Right kidney (tissue), 9 donors: ENCODE measurements at places on chromosomes 2 and 18.
A peak's percentile ranks its signal among the peaks of the same experiment; 100 is the strongest.

- DNase-seq, result no peak
Measured at GRCh38 chr2:121052023-121052422, 233.0 kb downstream of the TFCP2L1 start.

- no peak for DNase-seq
Measured at GRCh38 chr2:224722770-224723169, 6.6 kb upstream of the CCDC195 start.

DNA sequence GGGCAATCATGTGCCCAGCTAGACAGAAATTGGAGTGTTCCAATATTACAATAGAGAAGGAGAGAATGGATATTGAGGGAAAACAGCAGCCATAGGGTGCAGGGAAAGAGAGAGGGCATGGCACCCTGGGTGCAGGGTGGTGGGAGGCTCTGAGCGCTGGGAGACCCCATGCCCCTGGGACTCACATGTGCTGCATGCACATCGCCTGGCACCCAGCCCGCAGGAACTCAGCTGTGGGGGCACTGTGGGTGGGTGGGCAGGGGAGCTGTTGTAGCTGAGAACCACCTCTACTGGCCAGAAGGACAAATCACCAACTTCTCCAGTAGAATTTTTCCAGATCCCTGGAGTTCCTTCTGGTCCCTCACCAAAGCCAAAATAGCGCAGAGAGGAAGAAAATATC is 7.2 kb upstream of the NEURL3 start:
- no peak for DNase-seq

DNA sequence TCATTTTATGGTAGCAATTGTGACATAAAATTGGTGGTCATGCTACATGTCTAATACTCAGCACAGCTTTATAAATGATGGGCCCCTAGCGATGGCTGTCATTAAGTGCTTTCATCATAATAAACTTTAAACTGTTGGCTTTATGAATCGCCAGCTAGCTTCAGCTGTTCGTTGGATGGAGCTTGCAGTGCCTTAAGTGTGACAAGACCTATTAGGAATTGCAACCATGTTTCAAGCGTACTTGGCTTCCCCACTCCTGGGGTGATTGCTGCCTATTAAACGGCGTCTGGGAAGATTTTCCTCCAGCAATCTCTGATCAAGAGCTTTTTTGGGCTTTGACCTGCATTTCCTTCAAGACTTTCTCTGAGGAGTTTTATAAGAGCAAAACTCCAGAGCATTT is 164.5 kb upstream of the SIX3 start:
- DNase-seq, result no peak

DNA sequence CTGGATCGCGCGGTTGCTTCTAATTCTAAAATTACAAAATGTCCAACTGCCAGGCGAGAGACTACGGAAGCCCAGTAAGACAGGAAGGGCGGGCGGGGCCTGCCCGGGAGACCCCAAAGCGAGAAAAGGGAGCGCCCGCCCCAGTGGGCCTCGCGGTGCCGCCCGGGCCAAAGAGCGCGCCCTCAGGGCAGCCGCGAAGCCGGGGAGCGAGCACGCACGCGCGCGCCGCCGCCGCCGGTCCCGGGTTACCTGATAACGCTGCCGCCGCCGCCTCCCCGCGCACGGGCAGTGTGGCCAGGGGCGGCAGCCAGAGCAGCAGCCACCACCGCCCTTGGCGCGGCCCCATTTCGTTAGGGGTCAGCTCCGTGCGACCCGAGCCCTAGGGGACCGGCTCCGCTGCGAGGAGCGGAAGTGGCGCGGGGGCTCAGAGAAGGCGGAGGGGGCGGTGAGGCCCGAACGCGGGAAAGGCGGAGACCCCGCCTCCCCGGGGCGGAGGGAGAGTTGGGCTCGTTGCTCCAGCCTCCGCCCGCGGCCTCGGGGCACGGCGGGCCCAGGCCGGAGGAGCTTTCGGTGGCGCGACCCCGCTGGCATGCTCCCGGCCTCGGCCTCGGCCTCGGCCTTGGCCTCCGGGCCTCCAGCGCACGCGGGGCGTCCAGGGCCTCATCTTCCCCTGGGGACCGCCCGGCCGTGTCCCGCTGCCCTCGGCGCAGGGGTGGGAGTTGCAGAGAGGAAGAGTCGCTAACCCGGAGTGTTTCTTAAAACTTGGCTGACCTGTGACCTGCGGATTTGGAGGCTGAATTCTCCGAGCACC is at the start of gene NEMP2:
NEMP2 (minus strand) TSS at position 413 of the 811 bp plus-strand sequence; CDS start at position 346, 67 bp downstream.
- peak; percentile 97 for DNase-seq

DNA sequence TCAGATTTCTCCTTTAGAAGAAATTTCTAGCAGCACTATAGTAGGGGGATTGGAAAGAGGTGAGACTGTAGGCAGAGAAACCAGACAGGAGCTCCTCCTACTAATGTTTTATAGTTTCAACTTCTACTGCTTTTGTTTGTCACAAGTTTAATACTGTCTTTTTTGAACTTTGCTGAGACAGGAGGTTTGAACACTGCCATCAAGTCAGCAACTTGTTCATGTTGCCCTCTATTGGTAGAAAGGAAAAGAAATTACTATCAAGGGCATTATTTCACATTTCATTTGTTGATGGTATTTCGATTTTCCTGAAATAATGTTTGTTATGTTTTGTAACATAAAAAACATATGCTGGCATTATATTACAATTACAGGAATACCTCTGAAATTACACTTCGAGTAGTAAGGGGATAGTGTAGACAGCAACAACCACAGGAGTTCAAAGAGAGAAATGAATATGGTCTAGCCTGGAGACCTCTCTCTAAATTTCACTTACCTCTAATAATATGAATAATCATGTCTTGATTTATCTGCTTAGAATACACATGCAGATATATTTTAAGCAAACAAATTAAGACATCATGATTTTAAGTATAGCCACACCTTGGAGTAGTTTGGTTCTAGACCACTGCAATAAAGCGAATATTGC is 12.4 kb upstream of the CCDC88A start:
- no peak for DNase-seq

GRCh38 chr2:186573531-186573930 is 16.3 kb upstream of the ITGAV start:
- DNase-seq, result no peak

GRCh38 chr2:200695601-200696000 is 109.8 kb downstream of the AOX1 start:
- DNase-seq, result no peak
